ENCODE measurements at places on chromosomes 13 and 19.

- DNase-seq = no peak
Measured at GRCh38 chr13:32175307-32175706, 139.9 kb downstream of the ZAR1L start.

DNA sequence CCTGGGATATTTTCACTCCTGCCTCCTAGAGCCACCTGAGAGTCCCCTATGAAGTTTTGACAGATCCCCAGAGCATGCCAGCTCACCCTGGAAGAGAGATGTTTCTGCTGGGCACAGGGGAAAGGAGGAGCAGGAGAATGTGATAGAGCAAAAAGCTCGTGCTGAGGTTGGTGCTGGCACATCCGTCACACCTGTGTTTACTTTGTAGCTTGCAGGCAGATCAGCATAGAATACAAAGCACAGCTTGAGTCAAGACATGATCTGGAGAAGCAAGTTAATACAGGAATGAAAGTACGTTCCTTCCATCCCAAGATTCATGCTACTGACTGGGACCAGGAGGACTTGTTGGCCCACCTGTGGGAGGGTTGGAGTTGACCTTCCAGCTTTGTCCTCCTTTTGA is 46.1 kb downstream of the HSPH1 start:
- DNase-seq = no peak

- DNase-seq = no peak
Measured at GRCh38 chr13:24737042-24737441, 26.9 kb upstream of the RNF17 start.

GRCh38 chr19:13622766-13623715 is 116.8 kb upstream of the CACNA1A start:
- DNase-seq = no peak

All from effector memory CD8-positive, alpha-beta T cell (primary cell).